ENCODE measurements at places on chromosomes 3 and 15.

- DNase-seq: no peak
These were observed 250.5 kb upstream of the RORA start for GRCh38 chr15:61479613-61480012.

- no peak for DNase-seq
These were observed 397.1 kb upstream of the CFAP20DC start for GRCh38 chr3:59446775-59447465.

GRCh38 chr15:76993114-76993725 is 1.7 kb upstream of the PSTPIP1 start:
- no peak for DNase-seq

GRCh38 chr3:62602129-62602770 is 228.9 kb upstream of the FEZF2 start:
- no peak for DNase-seq

DNA sequence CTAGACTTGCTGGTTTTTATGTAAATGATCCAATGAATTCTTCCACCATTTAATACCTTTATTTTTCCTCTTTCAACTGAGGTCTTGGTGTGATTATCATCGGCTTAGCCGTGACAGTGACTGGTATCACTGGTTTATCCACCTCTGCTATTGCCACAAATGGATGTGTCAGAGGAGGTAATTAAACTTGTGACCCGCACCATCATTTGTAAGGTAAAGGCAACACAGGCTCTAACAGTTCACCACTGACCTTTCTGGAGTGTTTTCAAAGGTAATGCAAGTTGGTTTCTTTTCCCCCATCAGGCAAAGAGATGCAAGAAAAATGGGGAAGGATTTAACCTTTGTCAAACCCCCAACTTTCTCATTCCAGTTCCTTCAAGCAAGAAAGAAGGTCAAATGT is 19.7 kb downstream of the SLC12A1 start:
- DNase-seq: no peak

- DNase-seq: no peak
These were observed 119.3 kb upstream of the NR2E3 start for GRCh38 chr15:71691081-71691457.

DNA sequence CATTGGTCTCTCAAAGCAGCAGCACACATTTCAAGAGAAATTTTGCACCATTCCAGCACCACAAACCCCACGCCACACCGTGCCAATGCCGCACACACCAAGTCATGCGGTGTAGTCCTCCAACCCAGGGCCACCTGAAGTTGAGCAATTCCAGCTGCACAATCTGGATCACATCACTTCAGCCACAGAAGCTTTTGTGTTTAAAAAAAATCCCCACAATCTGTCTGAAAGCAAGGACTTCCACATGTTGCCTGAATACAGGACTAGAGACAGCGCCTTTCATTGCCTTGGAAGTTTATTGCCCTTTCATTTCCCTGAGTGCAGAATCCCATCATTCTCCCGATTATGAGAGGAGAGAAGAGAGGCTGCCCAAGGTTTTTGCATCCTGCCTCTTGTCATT is 175.6 kb upstream of the BCL6 start:
- no peak for DNase-seq

DNA sequence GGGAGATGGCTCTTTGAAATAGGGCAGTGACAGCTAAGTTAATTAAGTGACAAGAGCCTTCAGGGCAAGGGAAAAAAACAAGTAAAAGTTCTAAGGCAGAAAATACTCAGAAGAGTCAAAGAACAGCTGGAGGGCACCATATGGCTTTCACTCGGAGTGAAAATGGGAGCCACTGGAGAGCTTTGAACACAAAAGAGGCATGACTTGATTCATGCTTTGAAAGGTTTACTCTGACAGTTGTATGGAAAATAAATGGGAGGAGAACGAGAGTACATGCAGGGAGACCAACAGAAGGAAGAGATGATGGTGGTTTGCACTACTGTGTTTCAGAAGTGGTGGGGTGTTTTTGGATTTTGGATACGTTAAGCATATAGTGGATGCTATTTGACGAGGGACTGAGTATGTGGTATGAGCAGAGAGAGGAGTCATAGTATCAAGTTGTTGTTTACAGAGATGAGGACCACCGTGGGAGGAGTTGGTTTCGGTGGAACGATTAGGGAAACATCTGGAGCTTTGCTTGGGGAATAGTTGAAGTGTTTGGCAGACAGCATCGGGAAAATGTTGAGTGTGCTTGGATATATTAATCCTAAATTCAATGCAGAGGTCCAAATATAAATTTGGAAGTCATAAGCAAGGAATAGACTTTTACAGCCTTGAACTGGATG is 411.5 kb downstream of the GABRG3 start:
- no peak for DNase-seq

- no peak for DNase-seq
These were observed 631.7 kb downstream of the IGSF11 start for GRCh38 chr3:118402971-118403370.

DNA sequence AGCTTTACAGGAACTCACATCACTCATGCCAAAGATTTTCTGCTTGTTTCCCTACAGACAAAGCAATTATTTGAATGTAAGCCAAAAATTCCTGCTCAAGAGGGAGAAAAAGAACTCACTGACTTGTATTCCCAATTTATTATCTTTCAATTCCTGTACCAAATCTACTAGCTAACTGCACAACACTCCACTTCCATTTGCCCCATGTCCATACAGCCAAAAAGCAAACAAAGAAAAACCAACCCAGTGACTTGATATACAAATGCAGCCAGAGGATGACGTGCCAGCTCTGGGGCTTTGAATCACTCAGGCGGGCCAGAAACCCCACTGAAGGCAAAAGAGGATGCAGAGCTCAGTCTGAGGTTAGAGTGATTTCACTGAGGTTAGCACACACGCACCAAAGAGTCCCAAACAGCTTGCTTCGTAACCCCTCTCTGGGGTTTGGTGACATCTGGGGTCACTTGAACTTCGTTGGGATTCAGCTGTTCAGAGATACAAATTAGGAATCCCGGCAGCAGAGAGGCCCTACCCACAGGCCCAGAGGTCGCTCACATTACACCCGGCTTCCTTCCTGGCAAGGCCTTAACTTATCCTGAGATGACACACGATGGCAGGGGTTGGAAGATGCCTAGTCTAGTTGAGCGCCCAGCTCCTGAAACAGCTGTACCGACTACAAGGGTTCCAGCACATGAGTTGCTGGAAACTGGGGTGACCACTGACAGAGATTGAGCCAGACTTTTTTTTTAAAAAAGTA is 1.6 kb downstream of the RFTN1 start:
- no peak for DNase-seq

GRCh38 chr3:69880069-69880640 is 119.4 kb upstream of the SAMMSON start:
- DNase-seq: no peak

GRCh38 chr3:124601190-124601589 is 129.1 kb upstream of the UMPS start:
- DNase-seq: no peak

GRCh38 chr15:49418811-49419210 is 4.2 kb upstream of the FGF7 start:
- DNase-seq: no peak

DNA sequence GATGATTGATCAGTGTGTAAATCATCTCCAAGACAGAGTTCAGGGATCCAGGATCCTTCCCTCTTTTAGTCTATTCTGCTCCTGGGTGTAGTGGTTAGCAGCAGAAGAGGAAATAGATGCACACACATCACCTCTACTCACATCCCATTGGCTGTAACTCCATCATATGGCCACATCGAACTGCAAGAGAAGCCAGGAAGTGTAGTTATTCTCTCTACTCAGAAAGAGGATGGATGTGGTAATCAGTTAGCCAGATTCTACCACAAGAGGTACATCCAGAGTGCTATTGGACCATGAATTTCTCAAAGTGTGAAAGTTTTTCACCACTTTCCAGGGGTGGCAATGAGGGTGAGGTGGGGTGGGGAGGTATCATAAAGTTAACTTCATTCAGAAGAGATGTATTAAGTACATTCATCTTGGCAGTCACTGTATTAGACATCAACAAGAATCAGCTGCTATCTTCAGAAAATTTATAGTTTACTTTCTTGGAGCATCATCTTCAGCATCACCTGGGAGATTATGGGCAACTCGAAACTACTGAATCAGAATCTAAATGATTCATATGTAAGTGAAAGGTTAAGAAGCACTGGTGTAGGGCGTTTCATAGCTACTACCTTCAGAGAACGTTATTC is 60.6 kb upstream of the GAP43 start:
- DNase-seq: no peak

GRCh38 chr15:73597036-73597638 is 36.1 kb downstream of the NPTN start:
- DNase-seq: no peak

DNA sequence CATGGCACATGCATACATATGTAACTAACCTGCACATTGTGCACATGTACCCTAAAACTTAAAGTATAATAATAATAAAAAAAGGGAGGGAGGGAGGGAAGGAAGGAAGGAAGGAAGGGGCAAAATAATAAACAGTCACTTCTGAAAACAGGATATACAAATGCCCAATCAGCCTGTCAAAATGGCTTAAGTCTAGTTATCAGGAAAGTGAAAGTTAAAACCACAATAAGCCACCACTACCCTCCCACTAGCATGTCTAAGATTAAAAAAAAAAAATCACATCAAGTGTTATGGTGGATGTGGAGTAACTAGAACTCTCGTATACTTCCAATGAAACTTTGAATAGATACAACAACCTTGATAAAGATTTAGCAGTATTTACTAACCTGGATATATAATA is 145.6 kb upstream of the GMNC start:
- no peak for DNase-seq

DNA sequence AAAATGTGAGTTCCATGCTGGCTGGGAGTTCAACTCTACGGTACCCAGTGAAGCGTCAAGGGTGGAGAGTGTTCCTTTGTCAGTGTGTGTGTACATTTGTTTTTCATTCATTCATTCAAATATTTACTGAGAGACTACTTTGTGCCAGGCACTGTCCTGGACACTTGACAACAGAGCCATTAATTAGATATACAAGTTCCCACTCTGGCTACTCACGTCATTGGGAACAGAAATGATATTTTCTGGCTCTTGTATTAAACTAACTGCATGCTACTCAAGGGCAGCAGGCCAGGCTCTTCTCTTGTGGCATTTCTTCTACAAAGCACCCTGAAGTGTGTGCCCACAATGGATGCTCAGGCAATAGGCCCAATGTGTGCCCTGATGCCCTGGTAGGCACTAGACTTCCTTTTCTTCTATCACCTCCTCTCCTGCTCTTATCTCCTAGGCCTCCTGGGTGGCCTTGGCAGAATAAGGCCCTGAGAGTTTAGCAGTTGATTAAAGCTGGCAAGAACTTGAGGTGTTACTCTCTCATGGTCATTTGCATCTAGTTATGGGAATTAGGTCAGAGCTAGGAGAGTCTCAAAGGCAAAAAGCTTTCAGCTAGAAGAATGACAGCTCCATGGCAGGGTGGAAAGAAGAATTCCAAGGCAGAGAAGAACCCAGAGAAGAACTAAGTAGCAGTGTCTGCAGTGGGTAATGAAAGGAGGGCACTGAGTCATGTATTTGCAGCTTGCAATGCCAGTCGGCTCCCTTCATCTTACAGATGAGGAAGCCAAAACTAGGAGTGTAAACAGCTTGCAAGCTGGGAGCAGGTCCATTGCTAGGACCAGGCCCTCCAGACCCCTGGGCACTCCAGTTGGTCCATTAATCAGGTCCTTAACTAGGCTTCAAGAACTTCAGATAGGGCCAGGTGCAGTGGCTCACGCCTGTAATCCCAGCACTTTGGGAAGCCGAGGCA is 14.0 kb upstream of the SMAD3 start:
- DNase-seq: no peak

GRCh38 chr15:53530761-53531160 is 228.7 kb downstream of the WDR72 start:
- DNase-seq: no peak

DNA sequence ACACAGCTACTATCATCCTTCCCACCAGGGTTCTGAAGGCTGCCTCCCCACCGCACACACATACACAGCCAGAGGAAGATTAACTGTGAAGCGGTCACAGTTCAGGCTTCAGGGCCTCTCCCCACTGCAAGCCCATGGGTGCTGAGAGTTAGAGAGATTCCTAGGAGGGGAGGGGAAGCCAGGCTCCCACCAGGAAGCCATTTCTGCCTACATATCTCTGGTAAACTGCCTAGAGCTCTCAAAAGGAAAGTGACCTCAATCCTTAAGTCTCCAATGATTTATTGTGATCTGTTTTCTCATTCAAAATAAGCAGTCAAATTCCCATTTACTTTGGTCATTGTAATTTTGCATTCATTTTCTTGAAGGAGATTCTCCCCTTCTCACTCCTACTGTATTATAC is 141.0 kb upstream of the BNIP2 start:
- no peak for DNase-seq

DNA sequence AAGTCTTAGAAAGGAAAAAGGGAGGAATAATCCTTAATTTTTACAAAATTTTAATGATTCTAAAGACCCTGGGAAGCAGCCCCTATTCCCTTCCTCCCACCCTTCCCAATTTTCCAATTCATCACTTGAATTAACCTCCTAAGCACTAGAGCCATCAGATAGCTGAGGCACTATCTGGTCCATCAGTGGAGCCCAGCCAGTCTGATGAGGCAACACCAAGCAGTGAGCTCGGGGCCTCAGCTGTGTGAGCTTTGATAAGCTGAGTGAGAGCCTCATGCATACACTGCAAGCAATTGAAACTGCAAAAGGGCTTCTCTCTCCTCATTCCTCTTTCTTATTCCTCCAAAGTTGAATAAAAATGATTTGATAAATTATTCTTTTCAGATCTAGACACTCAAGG is 31.9 kb downstream of the TUSC7 start:
- DNase-seq: no peak

- no peak for DNase-seq
These were observed 11.9 kb downstream of the RASA2 start for GRCh38 chr3:141498598-141499223.

- no peak for DNase-seq
These were observed 200.8 kb upstream of the GOLGA6L4 start for GRCh38 chr15:84034578-84035398.

- DNase-seq: no peak
These were observed 89.7 kb upstream of the XCR1 start for GRCh38 chr3:46116996-46117395.

DNA sequence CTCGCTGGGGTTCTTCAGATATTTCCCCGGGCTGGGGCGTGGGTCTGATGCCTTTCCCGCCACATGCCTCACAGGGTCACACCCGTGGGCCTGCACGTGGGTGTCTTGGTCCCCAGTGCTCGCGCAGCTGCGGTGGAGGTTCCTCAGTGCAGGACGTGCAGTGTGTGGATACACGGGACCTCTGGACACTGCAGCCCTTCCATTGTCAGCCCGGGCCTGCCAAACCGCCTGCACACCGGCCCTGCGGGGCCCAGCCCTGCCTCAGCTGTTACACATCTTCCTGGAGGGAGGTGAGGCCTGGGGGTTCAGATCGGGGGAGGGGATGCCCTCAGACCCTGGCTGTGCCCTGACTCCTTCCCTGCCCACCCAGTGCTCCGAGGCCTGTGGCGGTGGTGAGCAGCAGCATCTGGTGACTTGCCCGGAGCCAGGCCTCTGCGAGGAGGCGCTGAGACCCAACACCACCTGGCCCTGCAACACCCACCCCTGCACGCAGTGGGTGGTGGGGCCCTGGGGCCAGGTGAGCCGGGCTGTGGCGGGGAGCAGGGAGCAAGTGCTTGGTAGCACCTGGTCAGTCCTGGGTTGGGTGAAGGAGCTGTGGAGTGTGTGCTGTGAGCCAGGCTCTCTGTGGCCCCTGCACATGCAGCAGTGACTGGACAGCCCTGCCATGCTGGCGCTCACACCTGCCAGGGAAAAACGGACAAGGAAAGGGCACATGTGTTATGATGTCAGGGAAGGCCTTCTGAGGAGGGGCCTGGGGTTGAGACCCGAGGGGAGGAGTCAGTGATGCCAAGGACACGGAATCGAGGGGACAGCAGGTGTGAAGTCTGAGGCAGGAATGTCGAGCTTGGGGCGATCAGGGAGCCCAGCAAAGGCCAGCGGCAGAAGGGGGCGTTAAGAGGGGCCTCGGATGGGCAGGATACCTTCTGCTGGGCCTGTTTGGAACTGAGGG is 88.9 kb downstream of the TBC1D2B start:
- DNase-seq: no peak

All from amniotic stem cell (primary cell).